ENCODE measurements at places on chromosomes 3 and 15. TPM values are rescaled to one million over a fixed set of nuclear protein-coding genes. Genes with fewer than 3 reads are reported as not detected.

DNA sequence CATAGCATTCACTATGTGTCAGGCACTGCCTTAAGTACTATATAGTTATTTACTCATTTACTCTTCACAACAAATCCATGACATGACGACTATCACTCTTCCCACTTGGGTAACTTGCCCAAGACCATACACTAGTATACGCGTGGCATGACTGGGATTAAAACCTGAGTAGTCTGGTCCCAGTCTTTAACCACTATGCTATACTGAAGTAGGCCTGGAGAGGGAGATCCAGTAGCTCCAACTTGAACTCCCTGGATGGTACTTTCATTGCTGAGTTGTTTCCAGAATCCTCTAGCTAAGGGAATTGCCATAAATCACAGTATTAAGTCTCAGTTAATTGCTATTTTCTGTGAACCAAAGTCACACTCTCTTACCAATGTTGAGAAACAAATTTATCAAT lies 116.2 kb upstream of the LSAMP start:
- H3K27ac ChIP-seq = no peak overlapping the region
- DNase-seq = no peak
- H3K36me3 ChIP-seq = no peaks in the 10 kb centered on the region
- no peaks in the 10 kb centered on the region for H3K27me3 ChIP-seq

DNA sequence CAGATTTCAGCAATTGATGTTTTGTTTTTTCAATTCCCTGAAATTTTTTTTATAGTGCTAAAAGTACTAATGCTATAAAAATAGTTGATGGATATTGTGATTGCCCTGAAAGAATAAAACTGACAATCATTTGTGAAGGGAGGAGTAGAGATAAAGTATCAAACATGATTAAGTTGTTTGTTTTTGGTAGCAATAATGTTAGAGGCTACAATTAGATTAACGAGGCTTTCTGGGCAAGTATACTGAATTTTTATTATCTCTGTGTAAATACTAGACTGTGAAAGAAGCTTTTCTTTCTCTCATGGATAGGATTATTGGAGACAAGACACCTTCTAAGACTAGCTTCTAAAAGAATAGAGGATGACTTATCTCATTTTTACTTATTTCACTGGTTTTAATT lies 15.6 kb downstream of the NR1D2 start:
- H3K27me3 ChIP-seq = no peaks in the 10 kb centered on the region
- H3K4me1 ChIP-seq = peaks cover 27% of the 10 kb centered on the region
- no peak overlapping the region for H3K4me3 ChIP-seq

DNA sequence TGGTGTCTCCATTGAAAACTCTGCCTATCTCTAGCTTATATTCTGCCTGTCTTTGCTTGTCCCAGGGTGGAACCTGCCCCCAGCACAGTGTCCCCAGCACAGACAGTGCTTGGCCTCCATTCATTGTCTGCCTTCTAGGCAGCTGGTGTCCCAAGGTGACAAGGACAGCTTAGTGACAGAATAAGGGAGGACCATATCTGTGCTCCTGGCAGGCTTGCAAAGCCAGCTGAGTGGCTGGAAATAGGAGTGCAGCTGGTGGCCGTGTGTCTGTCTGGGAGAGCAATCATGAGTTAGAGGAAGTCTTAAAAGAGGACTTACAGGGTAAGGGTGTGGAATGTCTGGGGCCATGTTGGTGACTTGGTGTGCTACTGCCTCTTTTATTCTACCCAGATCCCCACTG lies 33.4 kb downstream of the SCN5A start:
- no peak overlapping the region for H3K27ac ChIP-seq
- H3K36me3 ChIP-seq = no peaks in the 10 kb centered on the region
- H3K4me3 ChIP-seq = no peak overlapping the region
- DNase-seq = no peak

- H3K27ac ChIP-seq = no peak overlapping the region
- H3K4me1 ChIP-seq = peaks cover 16% of the 10 kb centered on the region
- H3K4me3 ChIP-seq = no peak overlapping the region
- DNase-seq = no peak
- H3K27me3 ChIP-seq = no peaks in the 10 kb centered on the region
- H3K36me3 ChIP-seq = no peaks in the 10 kb centered on the region
Measured at GRCh38 chr3:114480442-114480841, 186.6 kb downstream of the TIGIT start.

GRCh38 chr3:101780661-101781060 lies 1.6 kb downstream of the NXPE3 start:
- peaks cover 62% of the 10 kb centered on the region for H3K4me1 ChIP-seq
- peak overlapping the region; percentile 56 for H3K27ac ChIP-seq
- H3K36me3 ChIP-seq = peaks cover 31% of the 10 kb centered on the region
- H3K27me3 ChIP-seq = no peaks in the 10 kb centered on the region
- H3K4me3 ChIP-seq = peak overlapping the region; percentile 85
- DNase-seq = no peak

- DNase-seq = no peak
- H3K27ac ChIP-seq = no peak overlapping the region
- H3K27me3 ChIP-seq = peaks cover 2% of the 10 kb centered on the region
- H3K4me3 ChIP-seq = no peak overlapping the region
Measured at GRCh38 chr3:63674586-63674985, 22.1 kb downstream of the SNTN start.

- DNase-seq = no peak
- no peaks in the 10 kb centered on the region for H3K27me3 ChIP-seq
- H3K4me3 ChIP-seq = no peak overlapping the region
- no peaks in the 10 kb centered on the region for H3K36me3 ChIP-seq
- H3K4me1 ChIP-seq = no peaks in the 10 kb centered on the region
Measured at GRCh38 chr15:53378096-53378800, 381.2 kb downstream of the WDR72 start.

DNA sequence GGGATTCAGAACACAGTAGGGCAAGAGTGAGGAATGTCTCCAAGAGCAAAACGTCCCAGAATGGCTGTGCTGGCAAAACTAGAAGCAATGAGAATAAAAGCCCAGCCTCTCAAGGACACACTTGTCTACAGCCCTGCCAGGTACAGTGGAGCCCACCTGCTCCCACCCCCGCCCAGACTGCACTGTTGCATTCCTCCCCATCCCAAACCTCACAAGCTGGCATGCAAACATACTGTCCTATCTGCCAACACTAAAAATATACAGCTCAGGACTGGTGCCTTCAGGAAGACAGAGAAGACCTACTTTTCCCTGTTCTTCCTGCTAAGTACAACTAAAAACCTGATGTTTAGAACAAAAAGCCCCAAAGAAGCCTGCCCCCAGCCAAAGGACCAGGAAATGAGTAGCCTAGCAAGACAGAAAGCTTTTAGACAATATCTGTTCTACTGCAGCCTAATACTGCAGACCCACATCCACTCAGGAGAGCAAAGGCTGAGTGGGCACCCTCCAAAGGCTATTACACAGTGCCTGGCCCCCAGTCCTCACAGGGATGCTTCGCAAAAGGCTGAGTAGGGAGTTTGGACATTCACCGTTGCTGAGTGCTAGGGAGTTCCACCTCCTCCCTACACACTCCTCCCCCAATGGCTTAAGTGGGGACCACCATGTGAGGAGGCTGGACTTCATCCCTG lies 13.5 kb downstream of the OCA2 start:
- peaks cover 26% of the 10 kb centered on the region for H3K27me3 ChIP-seq
- peaks cover 7% of the 10 kb centered on the region for H3K36me3 ChIP-seq
- no peak overlapping the region for H3K27ac ChIP-seq

DNA sequence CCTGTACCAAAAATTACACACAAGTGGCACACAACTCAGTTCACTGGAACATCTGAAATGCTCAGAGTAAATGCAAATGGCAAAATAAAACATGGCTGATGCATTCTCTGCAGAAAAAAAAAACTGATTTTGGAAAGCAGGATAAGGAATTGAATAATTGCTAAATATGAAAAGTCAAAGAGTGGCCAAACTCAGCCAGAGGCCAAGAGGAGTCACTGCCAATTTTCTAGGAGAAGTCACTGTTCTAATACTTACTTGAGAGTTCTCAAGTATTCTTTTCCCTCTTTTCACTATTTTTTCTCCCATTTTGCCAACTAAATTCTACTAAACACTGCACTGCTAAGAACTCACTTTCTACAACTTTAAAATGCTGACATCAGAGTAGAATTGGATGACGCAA lies 1018.6 kb downstream of the TUSC7 start:
- H3K4me3 ChIP-seq = no peak overlapping the region
- no peaks in the 10 kb centered on the region for H3K27me3 ChIP-seq
- no peak overlapping the region for H3K27ac ChIP-seq
- H3K4me1 ChIP-seq = no peaks in the 10 kb centered on the region

WDR93 gene
- total RNA-seq = not detected

- no peak overlapping the region for H3K27ac ChIP-seq
- H3K4me1 ChIP-seq = no peaks in the 10 kb centered on the region
- DNase-seq = no peak
- H3K4me3 ChIP-seq = no peak overlapping the region
- H3K27me3 ChIP-seq = peaks cover 4% of the 10 kb centered on the region
- H3K36me3 ChIP-seq = no peaks in the 10 kb centered on the region
Measured at GRCh38 chr3:29718661-29719065, 437.8 kb downstream of the RBMS3 start.

- peaks cover 52% of the 10 kb centered on the region for H3K27me3 ChIP-seq
- no peak overlapping the region for H3K4me3 ChIP-seq
- H3K4me1 ChIP-seq = peaks cover 5% of the 10 kb centered on the region
- H3K27ac ChIP-seq = no peak overlapping the region
Measured at GRCh38 chr15:65395567-65396202, 17.9 kb upstream of the IGDCC3 start.

GRCh38 chr3:126976906-126977305 lies 6.0 kb upstream of the PLXNA1 start:
- peaks cover 22% of the 10 kb centered on the region for H3K27me3 ChIP-seq
- peaks cover 13% of the 10 kb centered on the region for H3K4me1 ChIP-seq
- H3K4me3 ChIP-seq = no peak overlapping the region
- peaks cover 3% of the 10 kb centered on the region for H3K36me3 ChIP-seq
- DNase-seq = no peak
- no peak overlapping the region for H3K27ac ChIP-seq

DNA sequence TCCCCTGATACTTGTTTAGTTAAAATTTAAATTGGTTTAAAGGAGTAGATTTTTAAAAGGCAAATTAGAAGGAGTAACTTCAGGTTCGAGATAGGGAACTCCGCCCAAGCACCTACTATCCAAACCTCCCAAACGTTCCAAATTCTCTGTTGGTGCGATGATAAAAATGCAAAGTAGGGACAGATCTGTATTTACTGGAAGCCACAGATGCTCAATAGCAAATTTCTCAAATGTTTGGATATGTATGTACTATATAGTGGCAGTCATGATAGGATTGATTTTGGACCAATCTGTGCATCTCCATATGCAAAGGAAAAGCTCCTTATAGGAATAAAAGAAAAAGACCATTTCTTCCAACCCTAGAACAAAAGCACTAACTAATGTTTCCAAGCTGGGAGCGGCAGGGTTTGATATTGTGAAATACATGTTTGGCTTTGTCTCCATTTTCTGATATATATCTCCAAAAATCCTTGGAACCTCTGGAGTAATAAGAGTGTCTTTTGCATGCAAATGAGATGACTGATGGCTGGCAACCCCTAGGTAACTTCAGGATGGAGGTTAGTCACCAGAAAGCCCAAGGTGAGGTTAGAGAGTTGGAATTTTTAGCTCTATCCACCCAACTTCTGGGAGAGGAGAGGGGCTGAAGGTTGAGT lies 15.6 kb downstream of the RTP2 start:
- no peaks in the 10 kb centered on the region for H3K36me3 ChIP-seq
- H3K27me3 ChIP-seq = peaks cover 19% of the 10 kb centered on the region
- H3K4me3 ChIP-seq = no peak overlapping the region

DNA sequence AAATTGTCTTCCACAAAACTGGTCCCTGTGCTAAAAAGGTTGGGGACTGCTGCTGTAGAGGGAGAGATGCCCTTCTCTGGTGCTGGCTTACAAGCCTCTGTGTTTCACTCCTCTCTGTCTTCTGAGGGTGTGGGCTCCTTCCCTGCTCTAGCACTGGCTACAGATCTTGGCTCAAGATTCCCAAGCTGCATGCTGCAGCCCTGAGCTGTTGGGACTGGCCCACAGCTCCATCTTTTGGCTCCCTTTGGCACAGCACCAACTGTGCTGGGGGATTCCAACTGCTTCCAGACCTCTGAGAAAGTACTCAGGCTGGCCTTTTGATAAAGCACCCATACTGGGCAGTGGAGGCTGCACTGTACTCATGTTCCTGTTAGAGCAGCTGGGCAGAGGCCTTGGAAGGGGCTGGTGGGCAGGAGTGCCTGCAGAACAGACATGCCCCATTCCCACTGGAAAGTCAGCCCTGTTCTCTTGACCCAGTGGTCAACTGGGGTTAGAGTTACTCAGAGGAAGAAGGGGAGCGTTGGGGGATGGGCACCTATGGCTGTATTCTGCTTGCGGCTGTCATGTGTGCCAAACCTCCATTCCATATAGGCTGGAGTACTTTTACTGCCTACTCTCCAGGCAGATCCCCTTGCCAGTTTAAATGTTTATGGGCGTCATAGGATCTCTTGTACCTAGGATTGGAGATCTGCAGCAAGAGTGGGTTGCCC lies 55.7 kb downstream of the GALK2 start:
- DNase-seq = no peak
- H3K4me3 ChIP-seq = no peak overlapping the region
- H3K27me3 ChIP-seq = no peaks in the 10 kb centered on the region
- no peak overlapping the region for H3K27ac ChIP-seq
- H3K4me1 ChIP-seq = peaks cover 14% of the 10 kb centered on the region
- H3K36me3 ChIP-seq = peaks cover 57% of the 10 kb centered on the region

DNA sequence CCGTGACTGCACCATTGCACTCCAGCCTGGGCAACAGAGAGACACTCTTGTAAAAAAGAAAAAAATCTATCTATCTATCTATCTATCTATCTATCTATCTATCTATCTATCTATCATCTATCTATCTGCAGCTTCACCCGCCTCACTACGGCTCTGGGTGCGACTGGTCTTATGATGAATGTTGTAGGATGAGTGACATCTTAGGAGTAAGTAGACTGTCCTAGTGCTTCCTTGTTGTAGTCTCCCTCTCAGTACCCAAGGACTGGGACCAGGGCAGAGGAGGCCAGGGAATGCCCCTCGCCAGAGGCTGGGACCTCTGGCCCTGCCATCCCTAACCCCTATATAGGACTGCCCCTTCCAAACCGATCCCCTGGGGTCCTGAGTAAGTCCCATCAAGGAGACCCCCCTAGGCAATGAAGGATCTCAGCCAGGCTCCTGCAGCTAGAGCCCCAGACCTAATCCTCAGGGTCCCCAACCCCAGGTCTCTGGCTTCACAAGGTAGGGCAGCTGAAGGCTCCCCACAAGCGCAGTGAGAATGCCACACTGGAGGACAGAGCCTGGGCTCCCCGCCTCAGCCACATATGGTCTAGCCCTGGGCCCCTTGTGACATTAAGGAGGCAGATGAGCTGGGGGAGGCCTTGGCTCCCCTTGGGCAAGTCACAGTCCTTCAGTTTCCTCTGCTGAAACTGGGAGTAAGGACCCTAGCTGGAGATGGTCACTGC lies 879 bp upstream of the SEC13 start:
- H3K36me3 ChIP-seq = peaks cover 7% of the 10 kb centered on the region
- H3K27me3 ChIP-seq = peaks cover 2% of the 10 kb centered on the region
- DNase-seq = no peak
- H3K27ac ChIP-seq = peak overlapping the region; percentile 43
- H3K4me3 ChIP-seq = peak overlapping the region; percentile 88

- H3K27ac ChIP-seq = no peak overlapping the region
- no peaks in the 10 kb centered on the region for H3K36me3 ChIP-seq
- H3K4me3 ChIP-seq = no peak overlapping the region
- H3K27me3 ChIP-seq = no peaks in the 10 kb centered on the region
Measured at GRCh38 chr3:102224171-102224570, 210.6 kb upstream of the ZPLD1 start.

Data from activated CD8-positive, alpha-beta T cell treated with anti-CD3 and anti-CD28 coated beads for 36 hours (primary cell).